Immature natural killer cell (primary cell): ENCODE measurements at places on chromosomes 3 and 15.

GRCh38 chr15:69414701-69415167 lies 585 bp downstream of the KIF23 start:
- DNase-seq, result peak; percentile 19

DNA sequence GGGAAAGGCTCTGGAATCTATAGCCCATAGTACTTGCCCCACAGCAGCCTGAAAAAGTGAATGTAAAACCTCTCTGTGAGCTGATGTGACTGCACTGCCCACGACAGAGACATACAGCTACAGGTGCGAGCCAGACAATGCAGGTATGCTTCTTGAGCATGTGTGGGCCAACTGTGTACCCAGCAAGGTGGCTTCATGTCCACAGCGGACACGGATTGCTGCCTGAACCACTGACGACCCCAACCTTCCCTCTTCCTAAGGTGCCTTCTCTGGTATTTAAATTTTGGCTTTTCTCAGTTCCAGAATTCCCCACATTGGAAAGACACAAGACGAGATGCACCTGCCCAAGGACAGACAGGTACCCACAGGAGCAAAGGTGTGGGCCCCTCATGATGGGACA lies 65.8 kb downstream of the SCN5A start:
- DNase-seq, result no peak

- DNase-seq, result no peak
Measured at GRCh38 chr3:104137116-104137515, 1229.6 kb upstream of the ALCAM start.

DNA sequence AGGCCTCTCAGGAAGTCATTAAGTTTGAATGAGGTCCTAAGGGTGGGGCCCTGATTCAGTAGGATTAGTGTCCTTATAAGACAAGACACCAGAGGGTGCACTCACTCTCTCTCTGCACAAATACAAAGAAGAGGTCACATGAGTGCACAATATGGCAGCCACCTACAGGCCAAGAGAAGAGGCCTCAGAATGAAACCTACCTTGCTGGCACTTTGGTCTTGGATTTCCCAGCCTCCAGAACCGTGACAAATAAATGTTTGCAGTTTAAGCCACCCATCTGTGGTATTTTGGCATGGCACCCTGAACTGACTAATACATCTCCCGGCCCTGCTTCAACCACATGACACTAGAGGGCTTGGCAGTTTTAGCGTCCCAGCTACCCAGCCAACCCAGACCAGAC lies 73.9 kb upstream of the CHRNB4 start:
- DNase-seq, result no peak
